ENCODE measurements at places on chromosomes 7 and 10.
A peak's percentile ranks its signal among the peaks of the same experiment; 100 is the strongest.

DNA sequence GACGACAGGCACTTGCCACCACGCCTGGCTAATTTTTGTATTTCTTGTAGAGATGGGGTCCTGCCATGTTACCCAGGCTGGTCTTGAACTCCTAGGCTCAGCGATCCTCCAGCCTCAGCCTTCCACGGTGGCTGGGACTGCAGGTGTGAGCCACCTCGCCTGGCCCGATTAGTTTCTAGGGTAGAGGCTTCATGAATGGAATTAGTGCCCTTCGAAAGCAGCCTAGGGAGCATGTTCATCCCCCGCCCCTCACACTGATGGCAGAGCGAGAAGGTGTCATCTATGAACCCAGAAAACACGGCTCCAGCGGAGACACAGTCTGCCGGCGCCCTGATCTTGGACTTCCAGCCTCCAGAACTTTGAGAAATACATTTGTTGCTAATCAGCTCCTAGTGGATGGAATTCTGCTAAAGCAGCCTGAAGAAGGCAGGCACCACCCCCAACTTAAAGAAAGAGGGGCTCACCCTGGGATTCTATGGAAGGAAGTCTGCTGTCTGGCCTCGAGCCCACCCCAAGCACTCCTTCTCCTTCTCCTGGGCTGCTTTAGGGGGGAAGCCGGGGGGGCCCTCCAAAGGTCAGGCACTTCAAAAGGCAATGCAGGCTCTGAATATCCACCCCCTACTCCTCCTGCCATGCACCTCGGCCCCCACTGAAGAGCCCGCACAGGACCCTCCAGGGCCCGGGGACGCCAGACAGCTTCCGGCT is 10.1 kb downstream of the PDGFA start:
- DNase-seq, result no peak
- no peak overlapping the region for H3K27ac ChIP-seq
- no peak overlapping the region for H3K4me3 ChIP-seq
- H3K36me3 ChIP-seq, result peaks cover 55% of the 10 kb centered on the region
- H3K4me1 ChIP-seq, result peaks cover 16% of the 10 kb centered on the region

DNA sequence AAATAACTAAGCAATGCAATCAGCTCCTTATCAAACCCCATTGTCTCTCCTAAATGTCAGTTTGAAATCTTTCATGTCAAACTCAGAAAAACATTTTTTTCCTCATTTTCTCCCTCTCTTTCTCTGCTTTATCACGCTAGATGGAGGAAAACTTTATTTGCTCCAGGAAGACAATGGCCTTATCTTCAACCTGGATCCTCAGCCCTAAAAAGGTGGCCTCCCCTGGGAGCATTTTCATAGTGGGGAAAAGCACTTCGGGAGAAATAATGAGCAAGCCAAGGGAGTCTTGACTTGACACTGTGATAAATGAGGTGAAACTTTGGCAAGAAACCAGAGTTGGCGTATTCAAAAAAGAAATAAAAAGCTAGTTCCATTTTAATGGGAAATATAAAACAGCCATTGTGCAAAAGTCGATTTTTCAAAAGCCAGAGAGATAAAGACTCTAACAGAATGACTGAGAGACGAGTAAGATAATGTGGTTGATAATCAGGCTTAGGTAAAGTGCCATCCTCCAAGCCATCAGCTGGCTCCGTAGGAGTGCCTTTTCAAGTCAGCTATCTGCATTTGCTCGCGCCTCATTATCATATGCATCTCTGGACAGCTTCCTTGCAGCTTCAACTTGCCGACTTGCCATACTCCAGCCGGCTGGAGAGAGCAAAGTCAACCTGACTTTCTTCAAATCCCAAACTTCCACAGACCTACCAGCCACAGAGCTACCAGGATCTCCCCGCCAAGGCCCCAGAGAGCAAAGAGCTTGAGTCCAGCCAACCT is 19.9 kb downstream of the HABP2 start:
- no peak overlapping the region for H3K27ac ChIP-seq
- no peak for DNase-seq
- no peak overlapping the region for H3K4me3 ChIP-seq
- peaks cover 4% of the 10 kb centered on the region for H3K4me1 ChIP-seq
- H3K36me3 ChIP-seq, result no peaks in the 10 kb centered on the region

DNA sequence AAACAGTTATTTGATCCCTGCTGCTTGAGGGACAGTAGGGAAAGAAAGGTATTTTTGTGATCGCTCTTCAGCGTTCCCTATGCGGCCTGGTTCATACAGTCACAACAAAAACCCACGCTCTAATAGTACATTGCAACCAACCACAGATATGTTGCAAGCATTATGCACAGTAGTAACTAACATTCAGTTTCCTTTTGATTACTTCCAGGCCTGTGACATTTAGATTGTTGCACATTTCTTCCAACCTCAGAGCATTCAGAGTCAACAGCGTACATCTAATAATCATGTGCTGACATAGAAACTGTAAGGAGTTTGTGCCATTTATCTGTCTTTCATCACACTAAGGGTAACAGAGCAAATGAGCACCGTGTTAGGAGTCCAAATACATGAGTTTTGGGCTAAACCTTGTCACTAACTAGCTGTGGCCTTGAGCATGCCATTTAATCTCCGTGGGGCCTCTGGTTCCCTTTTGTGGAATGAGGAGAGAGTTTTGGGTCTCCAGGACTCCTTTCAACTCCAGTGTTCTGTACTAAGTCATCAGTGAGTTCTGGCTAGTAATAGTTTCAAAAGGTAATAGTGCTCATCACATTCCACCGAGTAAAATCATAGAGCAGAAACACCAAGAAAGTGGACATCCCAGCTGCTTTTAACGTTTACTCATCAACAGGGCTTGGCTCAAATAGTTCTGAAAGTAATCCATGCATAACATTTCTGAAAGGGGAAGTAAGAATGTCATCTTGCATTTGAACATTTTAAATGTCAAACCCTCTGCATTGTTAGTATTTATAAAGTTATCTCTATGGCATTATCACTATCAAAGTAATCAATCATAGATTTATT is 99.0 kb upstream of the FZD1 start:
- no peaks in the 10 kb centered on the region for H3K4me1 ChIP-seq
- H3K4me3 ChIP-seq, result no peak overlapping the region
- H3K27ac ChIP-seq, result no peak overlapping the region
- DNase-seq, result no peak

DNA sequence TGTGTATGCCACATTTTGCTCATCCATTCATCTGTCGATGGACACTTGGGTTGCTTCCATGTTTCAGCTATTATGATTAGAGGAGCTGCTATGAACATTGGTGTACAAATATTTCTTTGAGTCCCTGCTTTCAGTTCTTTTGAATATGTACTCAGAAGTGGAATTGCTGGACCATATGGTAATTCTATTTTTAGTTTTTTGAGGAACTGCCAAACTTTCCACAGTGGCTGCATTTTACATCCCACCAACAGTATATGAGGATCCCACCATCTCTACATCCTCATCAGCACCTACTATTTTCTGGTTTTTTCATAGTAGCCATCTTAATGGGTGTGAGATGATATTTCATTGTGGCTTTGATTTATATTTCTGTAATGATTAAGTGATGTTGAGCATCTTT is 44.7 kb upstream of the ZMIZ2 start:
- no peak for DNase-seq
- H3K27me3 ChIP-seq, result no peaks in the 10 kb centered on the region
- H3K4me1 ChIP-seq, result peaks cover 25% of the 10 kb centered on the region
- no peak overlapping the region for H3K4me3 ChIP-seq
- H3K36me3 ChIP-seq, result peaks cover 38% of the 10 kb centered on the region

GRCh38 chr10:70324339-70324861 is 40.6 kb upstream of the NPFFR1 start:
- H3K4me3 ChIP-seq, result no peak overlapping the region
- DNase-seq, result peak; percentile 42
- H3K4me1 ChIP-seq, result peaks cover 41% of the 10 kb centered on the region
- peak overlapping the region; percentile 44 for H3K27ac ChIP-seq

DNA sequence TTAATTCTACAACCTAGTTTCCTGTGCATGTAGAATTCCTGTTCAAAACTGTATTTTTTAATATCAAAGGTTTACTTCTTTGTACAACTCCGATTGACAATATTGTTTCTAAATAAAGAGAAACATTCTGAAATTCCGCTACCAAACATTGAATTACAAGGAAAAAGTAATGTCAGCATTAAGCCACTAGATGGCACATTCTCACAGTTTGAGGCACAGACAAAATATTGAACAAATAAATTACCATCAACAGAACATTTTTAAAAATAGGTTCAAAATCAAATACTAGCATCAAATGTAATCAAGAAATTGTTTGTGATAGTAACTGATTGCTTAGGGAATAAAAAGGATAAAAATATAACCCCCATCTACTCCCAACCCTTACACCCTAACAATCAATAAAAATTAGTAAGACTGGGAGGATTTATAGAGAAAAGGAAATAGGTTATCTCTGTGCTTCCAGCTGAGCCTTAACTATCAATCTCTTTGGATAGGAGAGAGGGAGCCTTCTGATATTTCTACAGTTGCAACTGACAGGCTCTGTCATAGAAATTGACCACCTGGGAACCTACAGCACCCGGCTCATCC is 86.6 kb upstream of the C7orf33 start:
- H3K4me3 ChIP-seq, result no peak overlapping the region
- H3K4me1 ChIP-seq, result no peaks in the 10 kb centered on the region
- H3K27ac ChIP-seq, result no peak overlapping the region
- no peaks in the 10 kb centered on the region for H3K36me3 ChIP-seq
- H3K27me3 ChIP-seq, result peaks cover 6% of the 10 kb centered on the region

- H3K27me3 ChIP-seq, result no peaks in the 10 kb centered on the region
- H3K36me3 ChIP-seq, result no peaks in the 10 kb centered on the region
Observed at GRCh38 chr7:140670343-140670935, 2.3 kb upstream of the ADCK2 start.

DNA sequence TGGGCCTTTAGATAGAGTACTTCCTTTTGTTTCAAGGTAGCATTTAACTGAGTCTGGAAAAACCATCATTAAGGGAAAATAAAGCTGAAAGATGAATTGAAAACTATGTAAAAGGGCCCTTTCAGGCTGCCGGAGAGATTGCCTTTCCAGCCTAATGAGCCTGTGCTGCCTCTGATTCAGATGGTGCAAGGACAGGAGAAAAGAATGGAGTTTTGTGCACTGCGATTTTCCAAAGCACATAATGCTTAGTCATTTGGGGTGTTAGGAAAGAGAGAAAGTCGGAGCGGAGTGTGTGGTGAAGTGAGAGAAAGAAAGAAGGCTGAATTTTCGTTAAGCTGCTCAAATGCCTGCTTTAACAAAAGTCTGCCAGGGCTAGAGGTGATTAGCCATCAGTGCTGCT is 259.7 kb downstream of the PAXIP1 start:
- DNase-seq, result no peak
- H3K27ac ChIP-seq, result no peak overlapping the region
- H3K27me3 ChIP-seq, result peaks cover 17% of the 10 kb centered on the region
- no peak overlapping the region for H3K4me3 ChIP-seq
